ENCODE measurements at places on chromosomes 4 and X.

GRCh38 chr4:54233697-54234496 lies 4.8 kb downstream of the PDGFRA start:
- peak; percentile 90 for DNase-seq

- peak; percentile 52 for DNase-seq
These were observed 207.9 kb upstream of the FAM241A start for GRCh38 chr4:111937368-111937767.

DNA sequence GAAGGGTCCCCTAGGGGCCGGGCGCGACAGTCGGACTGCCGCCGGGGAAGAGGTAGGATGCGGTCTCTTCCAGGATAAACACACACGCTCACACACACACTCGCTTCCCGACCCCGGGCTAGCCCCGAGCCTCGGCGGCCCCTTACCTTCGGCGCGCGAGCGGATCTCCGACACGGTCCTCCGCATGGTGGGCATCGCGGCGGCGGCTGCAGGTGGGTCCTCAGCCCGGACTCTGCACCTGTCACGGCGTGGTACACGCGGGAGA lies 294 bp downstream of the ATP8A1 start:
- DNase-seq, result no peak

DNA sequence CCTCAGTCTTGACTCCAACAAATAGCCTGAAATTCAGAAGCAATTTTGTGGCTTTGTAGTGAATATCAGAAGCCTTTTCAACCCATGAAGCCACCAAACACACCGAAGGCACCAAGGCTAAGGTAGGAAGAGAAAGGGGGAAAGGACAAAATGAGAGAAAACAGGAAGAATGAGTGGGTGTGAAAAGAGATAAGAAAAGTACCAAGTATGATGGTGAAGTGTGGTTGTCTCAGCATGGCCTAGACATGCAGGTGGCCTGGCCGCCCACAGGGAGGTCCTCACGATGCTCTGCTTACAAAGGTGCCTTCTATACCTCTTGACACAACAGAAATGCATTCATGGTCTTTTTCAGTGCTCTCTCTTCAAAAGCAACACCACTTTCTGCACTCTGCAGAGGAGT lies 34.9 kb downstream of the ACSL1 start:
- no peak for DNase-seq

DNA sequence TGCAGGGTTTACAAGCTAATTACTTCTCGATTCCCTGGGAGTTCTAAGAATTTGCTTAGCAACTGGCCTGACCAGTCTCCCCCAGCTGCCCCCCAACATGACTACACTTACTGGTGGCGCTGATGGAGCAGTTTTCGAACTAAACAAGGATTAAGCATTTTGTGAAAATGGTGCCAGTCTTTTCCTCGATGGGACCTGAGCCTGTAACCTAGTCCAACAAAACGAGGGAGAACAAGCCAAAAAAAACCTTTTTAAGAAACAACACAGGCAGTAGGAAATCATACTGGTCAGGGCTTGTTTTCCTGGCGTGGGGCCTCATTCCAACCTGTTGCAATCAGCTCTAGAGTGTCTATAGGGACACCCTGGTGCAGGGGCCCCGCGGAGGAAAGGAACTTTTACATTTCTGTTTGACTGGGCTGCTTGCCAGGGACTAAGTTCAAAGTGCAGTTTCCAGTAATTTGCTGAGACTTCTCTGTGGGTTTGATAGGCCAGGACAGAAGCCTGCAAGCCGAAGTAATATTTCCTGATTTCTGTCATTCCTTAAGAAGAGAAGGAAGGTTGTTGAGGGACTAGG lies 158.7 kb downstream of the SPRY1 start:
- no peak for DNase-seq

DNA sequence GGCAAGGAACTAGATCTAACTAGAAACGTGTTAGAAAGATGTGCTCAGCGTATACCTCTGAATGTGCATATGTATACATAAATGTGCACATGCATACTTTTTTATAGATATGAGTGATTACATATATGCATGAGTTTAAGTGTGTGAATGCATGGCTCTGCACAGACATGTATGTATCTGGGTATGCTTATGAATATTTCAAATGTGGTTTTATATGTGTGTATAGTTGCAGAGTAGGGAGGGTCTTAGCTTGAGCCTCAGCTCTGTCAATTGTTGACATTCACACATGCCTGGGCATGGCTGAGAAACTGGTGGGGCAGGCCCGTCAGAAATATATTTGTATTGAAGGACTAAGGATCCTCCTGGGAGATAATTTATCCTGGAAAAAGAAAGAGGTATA lies 31.1 kb downstream of the RAP2C start:
- DNase-seq, result no peak

DNA sequence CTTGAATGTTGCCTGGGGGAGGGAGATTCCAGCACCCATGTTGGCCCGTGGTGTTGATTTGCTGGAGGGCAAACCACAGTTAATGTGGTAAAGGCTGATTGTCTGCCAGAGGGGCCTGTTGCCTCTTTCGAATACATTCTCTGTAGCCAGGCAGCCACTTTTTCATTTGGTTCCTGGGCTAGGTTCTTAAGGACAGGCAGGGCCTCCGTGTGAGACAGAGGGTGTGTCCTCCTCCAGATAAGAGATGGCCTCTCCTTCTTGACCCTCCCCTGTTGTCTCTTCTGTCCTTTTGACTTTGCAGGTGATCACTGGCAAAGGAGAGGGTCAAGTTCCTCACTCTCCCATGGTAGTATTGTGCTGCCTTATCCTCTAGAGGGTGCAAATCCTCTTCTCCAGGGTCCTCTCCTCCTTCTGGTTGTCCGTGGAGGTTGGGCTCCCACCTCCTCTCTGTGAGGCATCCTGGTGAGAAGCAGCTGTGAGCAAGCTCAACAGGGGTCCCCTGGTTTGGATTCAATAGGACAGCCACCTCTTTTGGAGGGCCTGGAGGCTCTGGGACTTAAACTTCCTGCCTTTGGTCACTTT lies 44.9 kb downstream of the ZNF182 start:
- peak; percentile 69 for DNase-seq

DNA sequence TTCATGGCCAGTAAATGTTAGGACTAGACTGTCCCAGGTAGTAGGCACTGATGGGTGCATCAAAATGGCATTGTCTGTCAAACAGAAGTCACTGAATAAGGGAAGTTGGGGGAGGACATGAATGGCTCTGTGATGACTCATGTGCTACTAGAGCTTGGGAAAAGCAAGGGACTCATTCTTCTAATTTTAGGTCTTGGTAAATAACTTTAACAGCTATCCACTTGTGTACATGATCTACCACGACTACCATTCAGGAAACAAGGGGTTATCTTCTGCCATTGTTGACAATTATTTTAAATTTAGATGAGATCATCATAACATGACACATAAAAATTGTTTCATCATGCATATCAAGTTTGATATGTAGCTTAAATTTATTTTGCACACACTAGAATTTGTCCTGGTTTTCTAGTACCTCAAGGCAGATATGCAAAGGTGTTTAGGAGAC lies 6.3 kb downstream of the AREG start:
- DNase-seq, result no peak
